ENCODE measurements at places on chromosomes 2 and 18.

GRCh38 chr2:120991441-120991840 is 255.8 kb downstream of the GLI2 start:
- no peak for DNase-seq

GRCh38 chr2:231037731-231038482 is 584 bp downstream of the C2orf72 start:
- peak; percentile 47 for DNase-seq

- DNase-seq: no peak
These were observed 137.9 kb upstream of the VRK2 start for GRCh38 chr2:57908736-57909161.

DNA sequence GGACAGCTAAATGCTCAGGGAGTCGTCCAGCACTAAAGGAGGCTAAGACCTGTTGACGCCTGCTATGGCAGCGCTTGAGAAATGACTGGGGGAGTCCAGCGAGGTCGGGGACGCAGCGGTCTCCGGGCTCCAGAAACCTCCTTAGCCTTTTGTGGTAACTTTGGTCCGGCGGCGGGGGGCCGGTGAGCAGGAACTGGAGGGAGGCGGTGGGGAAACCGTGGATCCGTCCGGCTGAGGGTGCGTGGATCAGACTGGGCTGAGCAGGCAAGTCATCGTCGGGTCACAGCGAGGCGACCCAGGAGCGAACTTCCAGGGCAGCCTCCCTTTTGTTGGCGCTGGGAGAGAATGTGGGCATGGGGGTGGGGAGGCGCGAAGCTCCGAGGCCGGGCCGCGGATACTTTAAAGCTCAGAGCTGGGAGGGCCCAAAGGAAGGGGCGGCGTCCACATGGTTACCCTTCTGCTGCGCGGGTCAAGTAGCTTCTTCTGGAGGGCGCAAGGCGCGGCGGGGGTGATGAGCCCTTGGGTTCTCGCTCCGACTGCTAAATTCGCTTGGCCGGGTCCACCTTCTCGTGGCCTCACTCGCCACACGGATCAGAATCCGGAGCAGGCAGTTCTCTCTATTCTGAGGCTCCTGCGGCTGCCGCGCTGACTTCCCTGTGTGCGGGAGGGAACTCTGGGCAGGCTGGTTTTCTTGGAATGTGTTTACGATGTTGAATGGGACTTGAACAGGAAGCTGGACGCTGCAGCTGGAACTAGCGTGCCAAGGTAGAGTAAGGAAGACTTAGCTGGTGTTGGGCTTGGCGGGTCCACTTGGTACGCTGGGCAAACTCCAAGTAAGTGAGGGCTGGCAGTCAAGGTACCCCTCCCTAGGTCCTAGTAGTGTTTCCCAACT is 920 bp downstream of the GULP1 start:
- DNase-seq: peak; percentile 73

DNA sequence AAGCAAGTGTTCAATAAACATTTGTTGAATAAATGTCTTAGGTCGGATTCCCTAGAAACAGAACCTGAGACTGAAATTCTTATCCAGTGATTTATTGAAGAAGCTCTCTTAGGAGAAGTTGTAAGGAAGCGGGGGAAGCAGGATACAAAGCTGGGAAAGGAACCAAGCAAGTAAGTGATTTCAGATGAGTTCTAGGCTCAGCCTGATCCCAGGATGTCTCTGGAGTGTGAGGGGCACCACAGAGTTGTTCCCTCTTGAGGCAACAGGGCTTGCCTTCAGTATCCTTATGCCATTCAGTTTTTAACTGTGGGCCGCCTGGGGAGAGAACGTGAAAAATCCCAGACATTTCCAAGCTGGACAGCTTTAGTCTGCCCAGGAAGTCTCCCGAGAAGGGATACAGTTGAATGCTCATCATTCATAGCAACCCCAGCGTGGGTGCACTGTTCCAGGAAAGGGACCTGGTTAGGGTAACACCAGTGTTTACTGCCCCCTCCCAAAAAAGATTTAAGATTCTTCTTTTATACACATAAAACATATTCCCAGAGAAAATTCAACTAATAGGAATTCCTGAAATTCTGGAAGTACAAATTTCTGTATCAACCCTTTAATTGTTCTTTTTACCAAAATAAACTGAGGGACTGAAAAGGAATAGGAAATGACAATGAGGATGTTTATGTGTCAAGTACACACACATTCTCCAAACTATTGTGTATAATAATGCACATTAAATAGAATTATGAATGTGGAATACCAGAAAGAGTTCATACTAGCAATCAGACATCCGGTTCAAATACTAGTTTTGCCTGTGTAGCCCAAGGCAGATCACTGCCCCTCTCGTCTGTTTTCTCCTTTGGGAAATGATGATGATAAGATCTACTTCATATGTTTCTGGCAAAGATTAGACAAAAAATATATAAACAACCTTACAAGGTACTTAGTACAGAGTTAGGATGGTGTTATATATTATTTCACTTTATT is 592.1 kb upstream of the CDH2 start:
- no peak for DNase-seq

- DNase-seq: no peak
These were observed 64.5 kb upstream of the ZCCHC2 start for GRCh38 chr18:62458346-62458745.

- no peak for DNase-seq
These were observed 11.0 kb downstream of the CPSF3 start for GRCh38 chr2:9434489-9434888.

GRCh38 chr18:75215663-75216062 is 5.1 kb downstream of the TSHZ1 start:
- no peak for DNase-seq

GRCh38 chr2:66456183-66457041 is 21.5 kb downstream of the MEIS1 start:
- no peak for DNase-seq
